ENCODE measurements at places on chromosomes 16 and 17.
A peak's percentile ranks its signal among the peaks of the same experiment; 100 is the strongest.

- no peak for DNase-seq
- no peak overlapping the region for H3K4me3 ChIP-seq
- peak overlapping the region; percentile 62 for H3K27ac ChIP-seq
- no peaks in the 10 kb centered on the region for H3K36me3 ChIP-seq
Observed at GRCh38 chr17:77535435-77535834, 394.7 kb downstream of the SEC14L1 start.

DNA sequence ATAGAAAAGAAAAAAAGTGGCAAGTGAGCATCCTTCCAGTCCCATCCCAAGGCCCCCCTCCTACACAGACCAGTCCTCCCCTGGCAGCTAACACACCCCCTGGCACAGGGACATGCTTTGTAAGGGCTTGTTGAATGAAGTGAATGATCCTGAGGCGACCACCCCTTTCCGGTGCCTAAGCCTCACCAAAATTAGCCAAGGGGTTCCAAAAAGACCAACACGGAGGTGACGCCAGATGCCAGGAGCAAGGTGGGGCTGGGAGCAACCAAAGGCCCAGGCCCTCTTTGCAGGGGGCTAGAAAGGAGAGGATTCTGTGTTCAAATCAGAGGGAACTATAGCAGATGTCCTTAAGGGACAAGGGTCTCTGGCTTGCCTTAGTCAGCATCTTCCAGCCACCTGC, 5.5 kb downstream of the KRT35 start:
- no peak for DNase-seq
- H3K27me3 ChIP-seq = no peaks in the 10 kb centered on the region
- H3K4me3 ChIP-seq = no peak overlapping the region
- H3K27ac ChIP-seq = no peak overlapping the region
- H3K36me3 ChIP-seq = no peaks in the 10 kb centered on the region

DNA sequence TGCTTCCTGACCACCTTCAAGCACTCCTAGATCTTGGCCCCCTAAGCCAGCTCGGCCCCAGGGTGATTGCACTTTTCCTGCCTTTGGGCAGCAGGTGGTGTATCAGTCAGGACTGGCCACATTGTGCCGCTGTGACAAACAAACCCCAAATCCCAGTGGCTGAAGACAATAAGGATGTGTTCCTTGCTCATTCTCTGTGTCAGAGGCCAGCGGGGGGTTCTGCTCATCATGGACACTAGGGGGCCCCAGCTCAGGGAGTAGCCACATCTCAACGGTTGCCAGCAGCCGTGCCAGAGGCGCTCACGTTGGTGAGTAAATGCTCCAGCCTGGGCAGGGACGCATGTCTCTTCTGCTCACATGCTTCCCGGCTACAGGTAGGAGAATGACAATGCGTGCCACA, 60.4 kb downstream of the ZDHHC7 start:
- H3K4me3 ChIP-seq = no peak overlapping the region
- no peaks in the 10 kb centered on the region for H3K36me3 ChIP-seq
- DNase-seq = no peak
- no peak overlapping the region for H3K27ac ChIP-seq

GRCh38 chr16:67499106-67499505, 15.8 kb upstream of the AGRP start:
- H3K27ac ChIP-seq = no peak overlapping the region
- no peak for DNase-seq
- no peaks in the 10 kb centered on the region for H3K4me1 ChIP-seq
- no peaks in the 10 kb centered on the region for H3K27me3 ChIP-seq
- H3K4me3 ChIP-seq = no peak overlapping the region

DNA sequence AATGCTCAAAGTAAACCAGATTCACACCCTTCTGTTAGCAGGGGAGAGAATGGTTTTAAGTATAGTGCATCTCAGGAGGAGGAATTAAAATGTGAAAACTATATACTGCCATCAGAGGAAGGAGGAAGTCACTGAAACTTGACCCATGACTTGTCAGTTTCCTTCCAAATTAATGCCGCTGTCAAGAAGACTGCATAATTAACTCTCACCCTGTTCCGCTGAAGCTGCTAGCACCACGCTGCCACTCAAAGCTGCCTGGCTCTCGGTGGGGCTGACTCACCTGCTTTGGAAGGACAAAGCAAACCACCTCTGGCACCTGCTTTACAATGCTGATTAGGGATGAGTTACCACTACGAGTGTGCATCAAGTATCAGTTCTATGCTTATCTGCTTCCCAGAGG, 37.8 kb upstream of the ULK2 start:
- no peak overlapping the region for H3K27ac ChIP-seq
- no peaks in the 10 kb centered on the region for H3K27me3 ChIP-seq
- H3K4me3 ChIP-seq = no peak overlapping the region
- no peak for DNase-seq
- no peaks in the 10 kb centered on the region for H3K4me1 ChIP-seq

GRCh38 chr16:79847101-79847500, 246.6 kb upstream of the MAF start:
- no peaks in the 10 kb centered on the region for H3K27me3 ChIP-seq
- no peak overlapping the region for H3K27ac ChIP-seq
- H3K36me3 ChIP-seq = no peaks in the 10 kb centered on the region
- H3K4me3 ChIP-seq = no peak overlapping the region
- no peaks in the 10 kb centered on the region for H3K4me1 ChIP-seq
- no peak for DNase-seq

DNA sequence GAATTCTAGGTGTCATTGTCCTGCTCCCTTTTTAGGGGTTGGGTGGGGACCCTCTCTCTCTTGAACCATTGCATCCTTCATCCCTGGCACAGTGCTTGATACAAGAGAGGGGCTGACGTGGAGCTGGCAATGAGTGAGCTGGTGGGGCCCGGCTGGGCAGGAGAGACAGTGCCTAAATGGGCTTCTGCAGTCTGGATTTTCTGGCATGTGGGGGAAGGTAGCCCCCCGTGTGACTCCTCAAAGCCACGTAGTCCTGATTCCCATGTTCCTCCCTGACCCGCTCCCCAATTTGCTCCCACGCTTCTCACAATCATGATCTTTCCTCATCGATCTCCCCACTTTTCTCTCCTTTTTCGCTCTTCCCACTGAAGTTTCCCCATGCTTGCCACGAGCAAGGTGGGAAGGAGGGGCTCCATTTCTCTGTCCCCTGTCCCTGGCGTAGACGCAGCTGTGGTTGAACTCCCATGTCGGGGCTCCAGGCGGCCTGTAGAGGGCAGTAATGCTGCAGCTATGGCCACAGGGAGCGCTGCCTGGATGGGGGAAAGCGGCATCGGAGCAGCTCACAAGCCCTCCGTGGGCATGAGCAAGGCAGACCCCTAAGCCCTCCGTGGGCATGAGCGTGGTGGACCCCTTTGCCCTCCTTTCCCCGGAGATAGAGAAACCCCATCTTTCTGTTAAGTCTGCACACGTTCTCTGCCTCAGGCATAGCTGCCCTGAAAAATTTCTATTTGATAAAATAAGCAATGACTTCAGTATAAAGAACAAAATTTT, 47.5 kb downstream of the HAPSTR1 start:
- H3K27me3 ChIP-seq = no peaks in the 10 kb centered on the region
- H3K4me3 ChIP-seq = no peak overlapping the region
- no peaks in the 10 kb centered on the region for H3K36me3 ChIP-seq
- H3K4me1 ChIP-seq = peaks cover 4% of the 10 kb centered on the region

DNA sequence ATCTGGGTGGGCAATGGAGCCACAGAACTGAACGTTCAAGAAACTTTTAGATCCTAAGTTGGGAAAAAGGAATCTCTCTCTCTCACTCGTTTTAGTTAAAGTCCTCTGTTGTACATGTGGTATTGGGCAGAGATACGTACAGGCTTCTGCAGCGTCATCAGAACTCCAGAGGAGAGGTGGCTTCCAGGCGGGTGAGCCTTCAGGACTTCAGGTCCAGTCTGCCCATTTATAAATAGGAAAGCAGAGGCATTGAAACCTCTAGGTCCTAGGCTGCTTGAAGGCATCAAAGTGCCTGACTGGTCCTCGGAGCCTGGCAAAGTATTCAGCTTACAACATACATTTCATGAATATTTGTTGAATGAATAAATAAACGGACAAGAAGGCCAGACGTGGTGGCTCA, 8.1 kb upstream of the TNFRSF13B start:
- no peak overlapping the region for H3K4me3 ChIP-seq
- H3K27me3 ChIP-seq = no peaks in the 10 kb centered on the region
- no peak overlapping the region for H3K27ac ChIP-seq
- DNase-seq = no peak
- no peaks in the 10 kb centered on the region for H3K4me1 ChIP-seq

DNA sequence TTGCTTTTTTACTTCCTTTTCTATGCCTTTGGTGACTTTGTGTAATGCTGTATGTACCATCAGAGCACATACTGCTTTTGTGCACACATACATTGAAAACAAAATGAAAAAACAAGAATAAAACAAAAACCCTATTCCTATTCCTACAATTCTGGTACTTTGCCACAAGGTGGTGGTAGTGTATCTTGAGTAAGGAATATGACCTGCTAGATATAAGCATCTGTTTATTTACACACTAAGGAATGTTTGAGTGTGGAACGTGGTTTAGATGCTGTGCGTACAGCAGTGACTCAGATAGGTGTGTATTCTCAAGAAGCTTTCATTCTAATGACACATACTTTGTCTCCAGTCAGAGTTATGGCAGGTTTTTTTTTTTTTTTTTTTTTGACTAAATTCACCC, 606.2 kb downstream of the WWOX start:
- H3K4me3 ChIP-seq = no peak overlapping the region
- DNase-seq = no peak
- H3K36me3 ChIP-seq = no peaks in the 10 kb centered on the region
- H3K4me1 ChIP-seq = no peaks in the 10 kb centered on the region

GRCh38 chr17:6496116-6496481, 51.8 kb downstream of the PIMREG start:
- H3K27ac ChIP-seq = no peak overlapping the region
- H3K36me3 ChIP-seq = no peaks in the 10 kb centered on the region
- no peaks in the 10 kb centered on the region for H3K27me3 ChIP-seq
- no peaks in the 10 kb centered on the region for H3K4me1 ChIP-seq
- no peak overlapping the region for H3K4me3 ChIP-seq

GRCh38 chr17:77667478-77667877, 291.0 kb upstream of the TNRC6C start:
- no peaks in the 10 kb centered on the region for H3K4me1 ChIP-seq
- no peak for DNase-seq
- H3K36me3 ChIP-seq = no peaks in the 10 kb centered on the region
- H3K4me3 ChIP-seq = no peak overlapping the region
- no peak overlapping the region for H3K27ac ChIP-seq
- no peaks in the 10 kb centered on the region for H3K27me3 ChIP-seq

GRCh38 chr16:51049276-51049675, 101.8 kb downstream of the SALL1 start:
- H3K27ac ChIP-seq = no peak overlapping the region
- H3K27me3 ChIP-seq = no peaks in the 10 kb centered on the region
- DNase-seq = no peak
- H3K4me1 ChIP-seq = no peaks in the 10 kb centered on the region

GRCh38 chr16:30934827-30935557, 11.6 kb downstream of the FBXL19 start:
- no peak overlapping the region for H3K4me3 ChIP-seq
- H3K27me3 ChIP-seq = no peaks in the 10 kb centered on the region
- peaks cover 12% of the 10 kb centered on the region for H3K36me3 ChIP-seq
- DNase-seq = no peak
- H3K27ac ChIP-seq = no peak overlapping the region

DNA sequence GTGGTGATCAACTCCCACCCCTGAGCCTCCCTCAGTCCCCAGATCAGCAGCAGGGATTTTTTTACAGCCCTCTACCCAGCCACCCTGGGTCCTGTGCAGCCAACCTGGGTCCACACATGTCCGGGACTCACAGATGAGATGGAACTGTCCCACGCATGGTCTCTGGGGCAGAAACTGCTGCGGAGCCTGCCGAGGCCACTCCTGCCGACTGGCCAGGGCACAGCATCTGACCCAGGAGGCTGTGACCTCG, 48.0 kb upstream of the ZCCHC14 start:
- no peaks in the 10 kb centered on the region for H3K36me3 ChIP-seq
- H3K27me3 ChIP-seq = no peaks in the 10 kb centered on the region
- H3K27ac ChIP-seq = peak overlapping the region; percentile 96
- DNase-seq = no peak
- H3K4me3 ChIP-seq = peak overlapping the region; percentile 48

DNA sequence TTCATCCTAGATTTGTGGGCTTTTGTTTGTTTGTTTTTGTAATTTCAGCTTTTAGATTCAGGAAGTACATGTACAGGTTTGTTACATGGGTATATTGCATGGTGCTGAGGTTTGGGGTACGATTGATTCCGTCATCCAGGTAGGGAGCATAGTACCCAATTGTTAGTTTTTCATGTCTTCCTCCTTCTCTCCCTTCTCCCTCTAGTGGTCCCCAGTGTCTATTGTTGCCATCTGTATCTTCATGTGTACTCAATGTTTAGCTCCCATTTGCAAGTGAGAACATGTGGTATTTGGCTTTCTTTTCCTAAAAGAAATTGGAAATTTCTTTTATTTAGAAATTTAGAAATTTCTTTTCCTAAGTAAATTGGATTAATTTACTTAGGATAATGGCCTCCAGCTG, 37.1 kb upstream of the BCAS3 start:
- no peak overlapping the region for H3K4me3 ChIP-seq
- H3K27ac ChIP-seq = no peak overlapping the region
- H3K27me3 ChIP-seq = no peaks in the 10 kb centered on the region
- no peak for DNase-seq
- H3K4me1 ChIP-seq = no peaks in the 10 kb centered on the region

DNA sequence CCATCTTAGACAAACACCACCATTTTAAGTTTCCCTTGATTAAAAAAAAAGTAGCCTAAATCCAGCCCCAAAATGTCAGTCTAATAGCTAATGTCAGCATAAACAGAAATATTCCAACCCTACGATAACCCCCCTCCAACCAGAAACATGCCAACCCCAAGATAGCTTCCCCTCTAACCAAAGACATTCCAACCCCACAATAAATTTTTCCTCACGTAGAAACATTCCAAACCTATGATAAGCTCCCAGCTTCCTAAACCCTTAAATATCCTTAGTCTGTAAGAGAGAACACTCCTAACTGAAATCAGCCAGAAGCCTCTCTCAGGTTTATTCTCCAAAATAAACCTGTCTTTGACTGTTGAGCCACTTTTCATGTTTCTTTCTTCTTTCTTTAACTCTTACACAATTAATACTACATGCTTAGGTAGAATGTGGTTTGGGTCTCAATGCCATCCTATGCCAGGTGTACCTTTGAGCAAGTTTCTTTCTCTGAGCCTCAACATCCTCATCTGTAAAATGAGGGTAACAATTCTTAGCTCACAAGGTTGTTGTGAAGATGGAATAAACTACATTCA, 10.5 kb upstream of the KRT38 start:
- DNase-seq = no peak
- H3K27ac ChIP-seq = no peak overlapping the region
- H3K4me3 ChIP-seq = no peak overlapping the region
- H3K4me1 ChIP-seq = no peaks in the 10 kb centered on the region

GRCh38 chr16:25073854-25074253, 37.7 kb upstream of the LCMT1 start:
- no peaks in the 10 kb centered on the region for H3K4me1 ChIP-seq
- H3K36me3 ChIP-seq = no peaks in the 10 kb centered on the region
- no peak for DNase-seq
- no peaks in the 10 kb centered on the region for H3K27me3 ChIP-seq

GRCh38 chr17:62657690-62658089, 30.2 kb downstream of the MRC2 start:
- no peaks in the 10 kb centered on the region for H3K36me3 ChIP-seq
- H3K4me3 ChIP-seq = no peak overlapping the region
- peaks cover 11% of the 10 kb centered on the region for H3K4me1 ChIP-seq
- H3K27ac ChIP-seq = no peak overlapping the region
